Spinal cord (tissue), 10 donors: ENCODE measurements at places on chromosomes 3 and 15.

GRCh38 chr3:160490166-160490565, 40.6 kb upstream of the TRIM59 start:
- H3K4me1 ChIP-seq = no peaks in the 10 kb centered on the region
- no peak overlapping the region for H3K4me3 ChIP-seq
- H3K27ac ChIP-seq = no peak overlapping the region
- H3K27me3 ChIP-seq = no peaks in the 10 kb centered on the region
- no peak for DNase-seq

GRCh38 chr3:114025451-114025850, 30.9 kb downstream of the CCDC191 start:
- H3K27me3 ChIP-seq = no peaks in the 10 kb centered on the region
- no peaks in the 10 kb centered on the region for H3K4me1 ChIP-seq
- H3K36me3 ChIP-seq = no peaks in the 10 kb centered on the region
- H3K4me3 ChIP-seq = no peak overlapping the region
- DNase-seq = no peak
- no peak overlapping the region for H3K27ac ChIP-seq

GRCh38 chr3:186931532-186932280, 1.4 kb downstream of the ST6GAL1 start:
- H3K36me3 ChIP-seq = no peaks in the 10 kb centered on the region
- H3K4me3 ChIP-seq = peak overlapping the region; percentile 72
- peak; percentile 63 for DNase-seq
- H3K27ac ChIP-seq = peak overlapping the region; percentile 74
- peaks cover 29% of the 10 kb centered on the region for H3K4me1 ChIP-seq

DNA sequence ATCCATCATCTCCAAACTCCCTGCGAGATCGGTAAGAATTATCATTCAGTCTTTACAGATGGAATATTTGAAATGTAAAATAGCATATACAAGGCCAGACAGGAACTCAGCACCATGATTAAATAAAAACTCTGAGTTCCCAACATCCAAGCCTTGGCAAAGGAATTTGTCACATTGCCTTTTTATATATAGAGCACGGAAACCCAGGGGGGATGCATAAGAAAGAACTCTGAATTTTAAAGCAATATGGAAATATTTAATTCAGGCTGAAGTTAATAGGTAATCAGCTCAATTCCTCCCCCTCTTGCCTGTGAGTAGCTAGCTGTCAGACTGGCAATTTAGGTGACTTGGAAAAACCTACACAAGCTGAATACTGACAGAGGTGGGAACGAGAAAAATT, 217.9 kb upstream of the KCNMB2 start:
- no peaks in the 10 kb centered on the region for H3K36me3 ChIP-seq
- H3K27me3 ChIP-seq = no peaks in the 10 kb centered on the region
- DNase-seq = no peak
- H3K4me3 ChIP-seq = no peak overlapping the region
- H3K27ac ChIP-seq = no peak overlapping the region
- H3K4me1 ChIP-seq = peaks cover 6% of the 10 kb centered on the region

DNA sequence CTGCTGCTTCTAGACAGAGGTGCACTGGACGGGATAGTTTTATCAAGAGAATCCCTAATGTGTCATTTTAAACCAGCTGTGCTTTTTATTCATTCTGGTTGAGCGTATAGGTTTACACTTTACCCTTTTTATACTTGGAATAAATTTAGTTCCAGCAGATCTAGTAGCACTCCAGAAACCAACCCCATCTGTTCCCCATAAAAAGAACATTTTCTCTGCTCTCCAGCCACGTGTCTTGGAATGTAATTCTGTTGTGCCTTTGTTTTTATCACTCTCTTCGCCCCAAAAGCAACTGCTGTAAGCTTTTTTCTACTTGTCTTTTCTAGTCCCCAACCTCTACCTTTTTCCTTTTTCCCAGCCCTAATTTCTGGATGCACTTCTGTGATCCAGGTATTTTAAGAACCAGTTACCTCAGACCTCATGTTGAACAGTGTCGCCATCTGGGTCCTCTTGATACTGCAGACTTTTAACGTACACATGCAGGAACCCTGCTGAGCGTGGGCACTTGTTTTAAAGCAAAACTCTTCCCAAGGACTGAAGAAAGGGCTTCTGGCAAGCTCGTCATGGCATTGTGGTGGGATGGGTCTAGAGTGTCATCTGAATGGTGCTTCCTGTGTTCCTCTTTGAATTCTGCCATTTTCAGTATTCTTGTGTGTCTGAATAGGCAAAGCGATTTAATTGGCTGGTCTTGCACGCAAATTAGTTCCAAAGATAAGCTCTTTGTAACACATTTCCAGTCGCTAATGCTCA, 5.7 kb upstream of the EXOG start:
- no peak for DNase-seq
- no peak overlapping the region for H3K27ac ChIP-seq
- H3K36me3 ChIP-seq = peaks cover 3% of the 10 kb centered on the region
- H3K4me1 ChIP-seq = peaks cover 5% of the 10 kb centered on the region
- H3K27me3 ChIP-seq = no peaks in the 10 kb centered on the region
- H3K4me3 ChIP-seq = no peak overlapping the region

- H3K4me3 ChIP-seq = no peak overlapping the region
- H3K4me1 ChIP-seq = no peaks in the 10 kb centered on the region
- no peaks in the 10 kb centered on the region for H3K27me3 ChIP-seq
Observed at GRCh38 chr3:188296761-188297612, 143.0 kb downstream of the LPP start.

GRCh38 chr3:196197524-196197923, 13.7 kb downstream of the ZDHHC19 start:
- peaks cover 27% of the 10 kb centered on the region for H3K4me1 ChIP-seq
- DNase-seq = no peak

DNA sequence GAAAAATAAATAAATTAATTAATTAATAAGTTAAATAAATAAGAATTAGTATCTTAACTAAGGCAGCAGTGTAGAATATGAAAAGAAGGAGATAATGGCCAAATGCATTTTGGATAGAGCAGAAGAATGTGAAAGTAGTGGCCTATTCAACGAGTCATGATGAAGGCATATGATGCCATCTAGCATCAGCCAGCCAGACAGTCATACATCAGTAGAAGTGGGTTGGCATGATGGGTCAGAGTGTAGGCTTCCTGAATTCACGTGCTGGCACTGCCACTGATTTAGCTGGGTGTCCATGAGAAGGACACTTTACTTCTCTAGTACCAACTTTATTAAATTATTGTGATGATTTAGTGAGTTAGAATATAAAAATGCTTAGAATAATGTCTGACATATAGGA, 256.1 kb upstream of the ARPP21 start:
- no peak overlapping the region for H3K27ac ChIP-seq
- no peaks in the 10 kb centered on the region for H3K36me3 ChIP-seq
- no peaks in the 10 kb centered on the region for H3K27me3 ChIP-seq
- H3K4me1 ChIP-seq = no peaks in the 10 kb centered on the region

DNA sequence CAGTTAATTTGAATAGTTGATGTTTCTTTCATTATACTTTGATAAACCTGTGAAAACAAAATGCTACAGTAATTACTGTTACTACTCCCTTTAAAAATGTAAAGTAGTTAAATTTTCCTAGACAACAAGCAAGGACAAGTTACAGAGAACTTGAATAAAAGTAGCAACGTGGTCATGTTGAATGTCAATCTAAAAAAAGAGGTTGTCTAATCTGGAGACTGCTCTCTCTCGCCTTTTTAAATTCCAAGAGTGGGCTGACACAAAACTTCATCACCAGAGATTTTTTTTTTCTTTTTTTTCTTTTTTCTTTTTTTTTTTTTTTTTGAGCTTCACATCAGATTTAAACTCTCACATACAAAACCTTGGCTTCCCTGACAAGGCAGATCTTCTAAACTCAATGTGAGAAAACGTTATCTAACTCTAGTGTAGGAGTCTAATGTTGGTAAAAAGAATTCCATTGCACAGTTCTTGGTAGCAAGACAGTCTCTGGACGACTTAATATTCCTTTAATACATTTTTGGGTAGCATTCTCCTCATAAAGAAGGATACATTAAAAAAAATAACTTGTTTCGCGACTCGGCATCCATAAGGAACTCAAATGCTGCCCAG, 4.1 kb downstream of the FOXP1 start:
- no peak for DNase-seq
- peak overlapping the region; percentile 68 for H3K27ac ChIP-seq
- H3K27me3 ChIP-seq = peaks cover 18% of the 10 kb centered on the region

GRCh38 chr3:131786386-131786785, 248.4 kb downstream of the CPNE4 start:
- no peaks in the 10 kb centered on the region for H3K27me3 ChIP-seq
- no peak overlapping the region for H3K4me3 ChIP-seq
- no peaks in the 10 kb centered on the region for H3K4me1 ChIP-seq

- H3K4me1 ChIP-seq = peaks cover 10% of the 10 kb centered on the region
- peak overlapping the region; percentile 90 for H3K4me3 ChIP-seq
- DNase-seq = peak; percentile 50
- H3K27ac ChIP-seq = peak overlapping the region; percentile 81
Observed at GRCh38 chr3:57756528-57757401, 656 bp downstream of the SLMAP start.

- H3K4me1 ChIP-seq = no peaks in the 10 kb centered on the region
- peaks cover 4% of the 10 kb centered on the region for H3K36me3 ChIP-seq
- no peak overlapping the region for H3K27ac ChIP-seq
Observed at GRCh38 chr15:25710184-25710583, 152.9 kb downstream of the ATP10A start.

GRCh38 chr3:126888186-126888760, 94.6 kb upstream of the PLXNA1 start:
- no peak overlapping the region for H3K4me3 ChIP-seq
- no peak for DNase-seq
- peaks cover 17% of the 10 kb centered on the region for H3K36me3 ChIP-seq
- no peaks in the 10 kb centered on the region for H3K27me3 ChIP-seq

DNA sequence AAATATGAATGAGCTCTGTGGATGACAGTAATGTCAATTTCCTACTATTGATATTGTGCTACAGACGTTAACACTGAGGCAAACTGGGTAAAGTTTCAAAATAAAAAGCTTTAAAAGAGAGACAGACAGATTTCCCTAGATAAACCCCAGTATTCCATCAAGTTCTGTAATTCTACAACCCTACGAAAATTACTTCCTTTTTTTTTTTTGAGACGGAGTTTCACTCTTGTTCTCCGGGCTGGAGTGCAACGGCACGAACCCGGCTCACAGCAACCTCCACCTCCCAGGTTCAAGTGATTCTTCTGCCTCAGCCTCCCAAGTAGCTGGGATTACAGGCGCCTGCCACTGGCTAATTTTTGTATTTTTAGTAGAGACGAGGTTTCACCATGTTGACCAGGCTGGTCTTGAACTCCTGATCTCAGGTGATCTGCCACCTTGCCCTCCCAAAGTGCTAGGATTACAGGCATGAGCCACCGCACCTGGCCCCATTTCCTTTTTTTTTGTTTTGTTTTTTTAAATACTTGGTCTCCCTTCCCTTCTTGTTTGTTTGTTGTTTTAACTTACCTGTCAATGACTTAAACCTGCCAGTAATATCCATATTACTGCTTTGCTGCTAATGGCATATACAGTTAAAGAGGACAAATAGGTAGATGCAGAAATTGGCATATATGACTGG, 57.2 kb downstream of the CBLB start:
- no peak overlapping the region for H3K4me3 ChIP-seq
- H3K27ac ChIP-seq = no peak overlapping the region
- no peak for DNase-seq
- H3K27me3 ChIP-seq = no peaks in the 10 kb centered on the region

DNA sequence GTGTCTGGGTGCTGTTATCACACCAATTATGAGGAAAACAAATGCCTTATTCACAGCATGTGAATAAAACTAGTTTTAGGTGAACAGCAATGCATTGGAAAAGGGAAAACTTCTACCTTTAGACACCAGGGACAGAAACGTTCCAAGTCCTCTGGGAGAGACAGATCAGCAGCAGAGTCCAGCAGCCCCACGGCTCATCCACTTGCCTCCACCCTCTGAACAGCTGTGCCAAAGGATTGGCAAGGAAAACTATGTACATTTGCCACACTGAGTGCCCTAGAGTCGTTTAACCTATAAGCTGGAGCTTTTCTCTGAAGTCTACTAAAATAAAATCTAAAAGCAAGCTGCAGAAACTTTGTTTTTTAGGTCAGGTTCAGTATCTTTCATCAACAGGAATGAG, 107.7 kb upstream of the EIF1B start:
- no peak overlapping the region for H3K27ac ChIP-seq
- no peaks in the 10 kb centered on the region for H3K36me3 ChIP-seq
- DNase-seq = no peak
- no peaks in the 10 kb centered on the region for H3K4me1 ChIP-seq
- no peaks in the 10 kb centered on the region for H3K27me3 ChIP-seq

DNA sequence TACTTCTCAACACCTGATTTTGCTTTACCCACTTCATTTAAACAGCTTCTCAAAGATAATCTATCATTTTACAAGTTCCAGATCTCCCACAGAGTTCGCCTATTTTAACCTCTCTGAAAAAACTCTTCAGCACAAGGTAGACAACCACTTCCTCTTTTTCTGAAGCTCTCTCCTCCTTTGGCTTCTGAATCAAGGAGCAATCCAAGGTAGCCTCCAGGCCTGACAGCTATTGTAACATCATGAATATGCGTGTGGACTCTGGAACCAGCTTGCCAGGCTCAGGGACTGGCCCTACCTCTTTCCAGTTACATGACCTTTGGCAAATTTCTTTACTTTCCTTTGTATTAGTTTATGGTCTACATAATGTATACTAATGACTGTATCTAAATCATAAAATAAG, 405.9 kb upstream of the ZNF385D start:
- DNase-seq = no peak
- no peak overlapping the region for H3K4me3 ChIP-seq
- no peaks in the 10 kb centered on the region for H3K4me1 ChIP-seq
- no peaks in the 10 kb centered on the region for H3K27me3 ChIP-seq
- H3K36me3 ChIP-seq = no peaks in the 10 kb centered on the region
